Upper lobe of left lung (tissue), 6 donors: ENCODE measurements at places on chromosomes 2 and 18.

GRCh38 chr2:42618116-42618515, 49.7 kb downstream of the MTA3 start:
- no peak for DNase-seq

DNA sequence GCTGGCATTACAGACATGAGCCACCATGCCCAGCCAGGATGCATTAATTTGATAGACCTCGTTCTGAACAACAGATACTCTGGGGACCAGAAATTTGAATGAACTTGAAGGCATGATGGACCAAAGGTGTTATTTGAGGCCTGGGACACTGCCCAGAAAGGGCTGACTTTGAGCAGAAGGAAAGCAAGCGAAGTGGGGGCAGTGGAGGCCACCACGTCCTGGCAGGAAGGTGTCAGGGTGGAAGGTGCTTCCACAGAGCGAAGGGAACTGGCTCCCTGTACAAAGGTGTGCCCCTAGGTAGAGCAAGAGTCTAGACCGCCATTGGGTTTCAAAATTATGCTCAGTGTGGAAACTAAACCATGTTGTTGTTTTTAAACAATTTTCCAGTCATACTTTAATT, 23.9 kb downstream of the ZNF236 start:
- DNase-seq = no peak

- DNase-seq = no peak
These were observed 13.3 kb downstream of the BCL2 start for GRCh38 chr18:63306249-63306648.

DNA sequence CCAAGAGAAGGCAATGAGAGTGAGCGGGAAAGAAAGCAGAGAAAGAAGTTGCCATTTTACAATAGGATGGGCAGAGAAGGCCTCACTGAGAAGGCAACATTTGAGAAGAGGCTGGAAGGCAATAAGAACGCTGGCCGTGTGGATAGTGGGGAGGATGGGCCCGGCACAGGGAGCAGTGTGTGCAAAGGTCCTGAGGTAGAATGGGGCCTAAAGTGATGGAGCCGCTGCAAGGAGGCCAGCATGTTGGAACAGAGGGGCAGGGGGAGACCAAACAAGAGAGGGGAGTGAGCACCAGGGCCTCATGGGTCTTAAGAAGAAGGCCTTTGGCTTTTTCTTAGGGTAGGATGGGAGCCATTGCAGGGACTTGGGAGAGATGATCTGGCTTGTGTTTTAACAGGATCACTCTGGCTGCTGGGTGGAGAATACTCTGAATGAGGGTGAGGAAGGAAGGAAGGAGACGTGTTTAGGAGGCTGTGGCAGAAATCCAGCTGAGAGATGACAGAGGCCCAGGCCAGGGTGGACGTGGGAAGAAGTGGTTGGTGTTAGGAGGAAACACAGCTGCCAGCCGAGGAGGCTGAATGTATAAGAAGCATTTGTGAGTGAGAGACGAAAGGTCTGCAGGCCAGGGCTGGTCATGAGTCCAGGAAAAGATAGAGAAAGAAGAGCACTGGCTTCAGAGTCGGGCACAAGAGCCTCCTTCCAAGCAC, 159.8 kb downstream of the KLHL29 start:
- DNase-seq = no peak

- DNase-seq = no peak
These were observed 107.2 kb upstream of the L3MBTL4 start for GRCh38 chr18:6521803-6522418.

GRCh38 chr2:230319211-230319862, 7.7 kb upstream of the SP140L start:
- DNase-seq = no peak

DNA sequence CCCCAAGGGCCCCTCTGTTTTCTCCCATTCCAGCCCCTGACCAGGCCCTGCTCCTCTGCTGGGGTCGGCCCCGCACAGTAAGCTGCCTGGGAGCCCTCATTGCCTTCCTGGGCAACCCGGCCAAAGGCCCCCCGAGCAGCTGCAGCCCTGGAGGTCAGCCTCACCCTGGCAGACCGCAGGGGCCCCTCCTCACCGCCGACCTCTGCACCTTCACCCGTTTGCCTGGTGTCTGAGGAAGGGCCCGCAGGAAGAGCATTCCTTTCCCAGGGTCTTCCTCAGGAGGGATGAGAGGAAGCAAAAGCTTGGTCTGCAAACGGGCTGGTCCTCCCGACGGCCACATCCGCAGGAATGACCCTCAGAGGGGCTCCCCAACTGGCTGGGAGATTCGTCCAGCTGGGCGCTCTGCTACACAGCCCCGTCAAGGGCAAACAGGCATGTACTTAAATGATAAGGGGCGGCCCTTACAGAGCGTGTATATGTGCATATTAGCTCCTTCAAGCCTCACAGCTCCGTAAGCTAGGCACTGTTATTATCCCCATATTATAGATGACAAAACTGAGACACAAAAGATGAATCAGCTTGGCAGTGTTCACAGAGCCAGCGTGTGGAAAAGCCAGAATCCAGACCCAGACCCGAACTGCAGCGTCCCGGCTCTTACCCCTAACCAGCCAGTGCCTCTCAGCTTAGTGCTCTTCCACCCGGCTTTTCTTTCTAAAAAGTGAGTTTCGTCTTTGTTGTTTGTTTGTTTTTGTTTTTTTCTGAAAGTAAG, 52.8 kb downstream of the SLC4A1AP start:
- peak; percentile 56 for DNase-seq

- DNase-seq = peak; percentile 72
These were observed 915 bp downstream of the CUL3 start for GRCh38 chr2:224584111-224584784.

- DNase-seq = peak; percentile 86
These were observed 156.1 kb upstream of the ID2 start for GRCh38 chr2:8525582-8526402.

DNA sequence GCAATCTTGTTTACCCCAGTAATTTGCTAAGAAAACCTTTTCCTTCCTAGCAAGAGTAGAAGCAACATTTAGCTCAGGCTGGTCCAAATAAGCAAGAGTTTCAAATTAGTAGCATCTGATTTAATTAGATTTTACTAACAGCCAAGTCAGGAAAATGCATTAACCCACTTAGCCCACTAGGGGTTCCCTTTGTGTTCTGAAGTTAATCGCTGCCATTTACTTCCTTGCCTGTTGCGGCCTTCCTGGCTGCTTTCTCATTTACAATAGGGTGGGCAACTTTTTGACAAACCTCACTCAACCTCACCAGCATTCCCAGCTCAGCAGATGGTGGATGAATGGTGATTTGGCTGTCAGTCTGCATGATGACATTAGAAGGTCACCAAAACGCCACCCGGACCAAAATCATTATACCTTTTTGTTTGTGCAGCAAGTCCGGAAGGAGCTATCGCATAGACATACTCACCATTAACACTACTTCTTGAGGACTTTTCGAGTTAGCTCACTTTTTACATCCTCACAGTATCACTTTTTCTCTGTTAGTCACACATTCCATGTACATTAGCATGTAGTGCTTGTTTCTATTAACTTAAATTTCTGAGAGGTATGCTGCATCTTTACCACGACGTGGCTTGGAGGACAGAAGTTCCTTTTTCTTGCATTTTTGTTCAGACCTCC, 101.5 kb upstream of the SETBP1 start:
- no peak for DNase-seq

DNA sequence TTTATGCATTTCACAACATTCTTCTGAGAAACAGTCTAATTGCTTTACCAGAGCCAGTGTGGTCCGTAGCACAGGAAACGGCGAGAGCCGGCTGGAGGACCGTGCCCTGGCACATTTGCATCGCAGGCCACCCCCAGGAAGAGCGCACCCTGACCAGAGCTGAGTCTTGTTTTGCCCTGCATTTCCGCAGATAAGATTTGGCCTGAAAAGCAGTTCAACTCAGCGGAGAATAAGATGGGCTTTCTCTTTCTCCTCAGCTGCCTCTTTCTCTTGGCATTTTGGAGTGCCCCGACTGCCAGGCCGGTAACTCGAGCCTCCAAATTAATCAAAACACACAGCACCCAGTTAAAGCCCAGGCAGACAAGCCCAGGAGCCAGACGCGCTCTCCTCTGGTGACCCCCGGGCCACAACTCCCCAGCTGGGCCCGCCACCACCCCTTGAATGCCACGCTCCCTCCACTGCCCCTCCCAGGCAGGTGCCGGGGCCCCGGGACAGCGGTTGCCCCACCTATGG, 464 bp downstream of the COL4A4 start:
- peak; percentile 36 for DNase-seq
